Suppressor macrophage treated with lipopolysaccharide for 4 hours (primary cell): ENCODE measurements at places on chromosomes 1 and 21.

DNA sequence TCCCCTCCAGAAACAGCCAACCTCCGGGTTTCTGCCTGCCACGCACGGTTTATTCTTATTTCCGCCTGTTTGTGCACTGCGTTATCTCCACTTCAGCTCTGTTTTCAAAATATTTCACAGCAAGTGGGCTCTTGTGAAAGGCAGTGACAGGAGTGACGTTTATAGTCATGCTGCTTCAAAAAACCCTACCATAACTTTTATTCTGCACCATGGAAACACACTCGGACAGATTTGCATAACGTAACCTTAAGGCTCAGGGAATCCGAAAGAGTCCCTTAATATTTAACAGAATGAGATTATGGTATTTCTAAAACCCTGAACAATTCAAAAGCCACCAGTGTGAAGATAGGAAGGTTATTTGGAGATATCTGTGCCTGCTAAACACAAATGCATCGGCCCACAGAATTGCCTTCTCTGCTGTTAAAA, 782 bp upstream of the SDE2 start:
- DNase-seq, result peak; percentile 89

DNA sequence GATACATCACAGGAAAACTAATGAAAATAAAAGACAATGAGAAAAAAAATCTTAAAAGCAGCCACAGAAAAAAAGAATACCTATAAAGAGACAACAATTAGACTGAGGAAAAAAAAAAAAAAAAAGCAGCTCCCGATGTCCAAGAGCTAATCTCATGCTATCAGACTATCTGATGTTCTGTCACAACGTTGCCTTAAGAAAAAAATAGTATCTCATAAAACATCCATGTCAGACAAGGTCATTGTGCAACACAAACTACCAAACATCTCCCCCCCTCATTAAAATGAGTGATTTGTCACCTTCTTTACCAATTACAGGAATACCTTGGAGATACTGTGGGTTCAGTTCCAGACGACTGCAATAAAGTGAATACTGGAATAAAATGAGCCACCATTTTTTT, 68.9 kb downstream of the ZNF644 start:
- no peak for DNase-seq

- DNase-seq, result peak; percentile 45
Observed at GRCh38 chr1:39081271-39082009, 55.3 kb downstream of the NDUFS5 start.

DNA sequence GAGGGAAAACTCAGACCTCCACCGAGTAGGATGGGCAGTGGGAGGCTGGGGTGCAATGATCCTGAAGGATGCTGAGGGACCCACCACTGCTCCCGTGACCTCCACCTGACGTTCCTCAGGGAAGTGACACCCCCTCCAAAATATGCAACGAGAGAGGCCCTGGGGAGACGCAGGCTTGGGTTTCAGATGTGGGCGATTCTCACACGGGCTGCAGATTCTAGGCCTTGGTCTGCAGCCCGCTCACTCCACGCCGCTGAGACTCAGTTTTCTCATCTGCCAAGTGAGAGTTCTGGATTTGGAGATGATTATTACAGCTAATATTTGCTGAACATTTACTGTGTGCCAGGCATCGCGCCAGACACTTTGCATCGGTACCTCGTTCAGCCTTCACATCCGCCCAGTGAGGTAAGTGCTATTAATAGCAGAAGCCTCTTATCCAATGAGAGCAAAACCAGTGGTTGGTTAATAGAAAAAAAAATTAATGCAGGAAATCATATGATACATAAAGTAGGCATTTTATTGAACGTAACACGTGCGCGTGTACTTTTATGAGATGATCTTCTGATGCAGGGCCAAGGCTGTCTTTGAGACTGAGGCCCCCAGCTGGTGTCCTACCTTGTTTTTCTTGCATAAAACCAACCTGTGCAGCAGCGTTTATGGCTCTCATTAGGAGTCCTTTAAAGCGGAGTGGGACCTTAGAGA, 102.0 kb upstream of the RUNX3 start:
- no peak for DNase-seq

DNA sequence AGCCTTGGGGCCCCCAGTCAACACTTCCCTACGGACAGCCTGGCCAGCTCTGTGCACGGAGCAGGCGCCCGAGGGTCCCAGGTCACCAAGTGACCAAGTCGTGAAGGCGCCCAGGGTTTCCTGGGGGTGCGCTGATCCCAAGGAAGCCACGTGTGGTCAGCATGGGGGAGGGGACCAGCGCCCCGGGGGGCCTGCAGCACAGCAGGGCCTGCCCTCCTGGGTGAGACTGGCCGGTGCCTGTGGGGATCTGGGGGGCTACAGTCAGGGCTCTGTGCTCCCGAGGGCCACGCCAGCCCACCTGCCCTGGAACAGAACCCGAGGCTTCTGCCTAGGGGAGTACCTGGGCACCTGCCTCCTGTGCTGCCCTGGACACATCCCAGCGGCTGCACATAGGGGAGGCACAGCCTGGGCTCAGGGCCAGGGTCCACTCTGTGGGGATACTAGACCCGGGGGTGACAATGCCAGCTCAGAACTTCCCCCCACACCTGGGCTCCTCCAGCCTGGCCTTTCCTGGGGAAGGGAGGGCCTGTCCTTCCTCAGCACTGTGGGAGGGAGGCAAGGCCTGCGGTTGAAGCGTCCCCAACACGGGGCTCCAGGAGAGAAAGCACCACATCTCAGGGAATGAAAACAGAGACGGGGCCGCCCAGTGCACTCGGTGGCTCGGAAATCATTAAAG, 6.2 kb upstream of the POFUT2 start:
- DNase-seq, result no peak
